Stimulated activated CD4-positive, alpha-beta T cell treated with anti-CD3 and anti-CD28 coated beads, Interleukin-15, amount 100 ng/mL, for 48 hours (primary cell): ENCODE measurements at places on chromosomes 7 and 10.

DNA sequence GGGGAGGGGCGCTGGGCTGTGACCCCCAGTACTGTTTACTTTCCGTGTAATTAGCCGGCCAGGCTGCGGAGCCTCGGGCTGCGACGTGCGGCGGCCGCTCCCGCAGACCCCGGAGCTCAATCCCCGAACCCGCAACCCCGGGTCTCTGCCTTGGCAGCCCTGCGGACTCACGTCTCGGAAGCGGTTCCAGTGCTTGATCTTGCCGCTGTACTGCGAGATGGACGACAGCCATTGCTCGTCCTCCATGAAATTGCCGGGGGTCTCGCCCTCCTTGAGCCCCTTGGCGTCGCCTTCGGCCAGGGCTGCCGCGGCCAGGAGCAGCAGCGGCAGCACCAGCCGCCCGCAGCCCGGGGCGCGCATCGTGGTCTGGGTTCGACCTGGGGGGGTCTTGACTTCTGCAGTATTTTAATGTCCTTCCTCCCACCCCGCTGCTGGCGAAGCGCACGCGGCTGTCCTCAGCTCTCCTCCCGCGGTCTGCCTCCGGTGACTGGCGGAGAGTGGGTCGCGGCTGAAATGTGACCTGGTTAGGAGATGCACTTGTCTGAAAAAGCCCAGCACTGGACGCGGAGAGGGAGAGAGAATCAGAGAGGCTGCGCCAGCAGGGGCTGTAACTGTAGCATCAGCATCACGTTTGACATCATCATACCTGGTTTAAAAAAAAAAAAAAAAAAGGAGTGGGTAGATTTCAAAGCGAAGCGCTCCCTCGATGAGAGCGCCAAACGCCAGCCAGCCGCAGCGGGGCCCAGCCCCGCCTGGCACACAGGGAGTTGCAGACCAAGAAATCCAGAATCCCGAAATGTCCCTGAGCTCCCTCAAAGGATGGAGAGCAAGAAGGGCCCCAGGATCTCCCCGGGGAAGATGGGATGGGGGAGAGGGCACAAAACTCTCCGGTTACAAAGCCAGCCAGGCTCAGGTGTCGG is at the start of gene SPOCK2:
Gene SPOCK2 (minus strand): TSS at position 583 of the 920 bp plus-strand sequence. CDS start 223 bp downstream, at position 360.
- peak; percentile 48 for DNase-seq

DNA sequence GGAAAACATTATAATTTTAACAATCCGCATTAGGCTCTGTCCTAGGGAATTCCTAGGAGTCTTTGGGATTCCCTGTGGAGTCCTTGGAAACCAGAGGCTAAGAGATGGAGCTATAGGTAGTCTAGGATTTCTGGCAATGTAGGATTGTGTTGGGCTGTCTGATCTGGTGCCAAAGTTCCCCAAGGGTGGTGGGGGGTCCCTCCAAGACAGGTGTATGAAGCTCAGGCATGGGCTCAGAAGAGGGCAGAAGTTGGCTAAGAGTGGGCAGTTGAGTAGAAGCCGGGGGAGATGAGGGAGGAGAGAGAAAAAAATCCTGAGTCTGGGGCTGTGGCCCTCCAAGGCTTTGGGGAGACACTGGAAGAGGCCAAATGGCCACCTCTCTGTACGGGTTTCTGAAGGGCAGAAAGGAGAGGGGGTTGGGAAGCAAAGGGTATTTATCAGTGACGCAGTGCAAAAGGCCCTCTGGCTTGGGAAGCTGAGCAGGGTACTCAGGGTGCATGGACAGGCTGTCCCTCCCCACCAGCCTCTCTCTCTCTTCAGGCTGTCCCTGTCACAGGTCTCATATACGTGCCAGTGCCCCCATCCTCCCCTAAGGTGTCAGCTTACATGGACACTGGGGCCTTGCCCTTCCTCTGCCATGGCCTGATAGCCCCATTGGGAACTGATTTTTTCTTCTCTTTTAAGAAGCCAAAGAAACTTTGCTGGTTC is 929 bp downstream of the HOXA6 start:
- DNase-seq: no peak

DNA sequence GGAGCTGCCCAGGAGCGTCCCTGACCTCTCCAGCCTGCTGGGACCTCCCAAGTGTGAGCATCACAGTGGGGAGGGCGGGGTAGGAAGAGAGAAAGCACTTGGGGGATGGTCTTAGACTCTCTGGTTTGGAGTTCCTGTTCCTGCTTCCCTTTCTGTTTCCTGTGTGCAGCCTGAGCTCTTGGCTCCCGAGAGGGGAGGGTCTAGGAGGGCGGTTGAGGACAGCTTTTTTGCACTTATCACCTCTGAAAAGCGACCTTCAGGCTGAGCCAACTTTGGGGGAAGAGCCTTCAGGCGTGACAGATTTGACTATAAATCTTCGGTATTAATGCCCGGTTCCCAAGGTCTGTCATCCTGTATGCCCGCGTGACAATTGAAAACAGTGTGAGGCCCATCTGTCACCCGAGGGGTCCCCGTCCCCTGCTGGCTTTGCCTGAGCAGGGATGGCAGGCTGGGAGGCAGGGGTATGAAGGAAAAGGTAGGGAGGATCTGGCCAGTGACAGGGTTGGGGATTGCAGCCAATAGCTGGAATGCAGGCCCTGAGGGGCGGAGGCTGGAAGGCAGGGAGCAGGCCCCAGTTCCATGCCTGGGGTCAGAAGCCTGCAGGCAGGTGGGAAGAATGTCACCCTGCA is 78.6 kb downstream of the CDH23 start:
- no peak for DNase-seq

- no peak for DNase-seq
Measured at GRCh38 chr7:31853380-31853779, 166.4 kb downstream of the PPP1R17 start.
